CD4-positive, alpha-beta T cell treated with Interleukin-1 beta for 1 hour (primary cell): ENCODE measurements at places on chromosomes 7 and 10.

GRCh38 chr10:5070648-5071410, 23.4 kb upstream of the AKR1C3 start:
- DNase-seq = no peak

DNA sequence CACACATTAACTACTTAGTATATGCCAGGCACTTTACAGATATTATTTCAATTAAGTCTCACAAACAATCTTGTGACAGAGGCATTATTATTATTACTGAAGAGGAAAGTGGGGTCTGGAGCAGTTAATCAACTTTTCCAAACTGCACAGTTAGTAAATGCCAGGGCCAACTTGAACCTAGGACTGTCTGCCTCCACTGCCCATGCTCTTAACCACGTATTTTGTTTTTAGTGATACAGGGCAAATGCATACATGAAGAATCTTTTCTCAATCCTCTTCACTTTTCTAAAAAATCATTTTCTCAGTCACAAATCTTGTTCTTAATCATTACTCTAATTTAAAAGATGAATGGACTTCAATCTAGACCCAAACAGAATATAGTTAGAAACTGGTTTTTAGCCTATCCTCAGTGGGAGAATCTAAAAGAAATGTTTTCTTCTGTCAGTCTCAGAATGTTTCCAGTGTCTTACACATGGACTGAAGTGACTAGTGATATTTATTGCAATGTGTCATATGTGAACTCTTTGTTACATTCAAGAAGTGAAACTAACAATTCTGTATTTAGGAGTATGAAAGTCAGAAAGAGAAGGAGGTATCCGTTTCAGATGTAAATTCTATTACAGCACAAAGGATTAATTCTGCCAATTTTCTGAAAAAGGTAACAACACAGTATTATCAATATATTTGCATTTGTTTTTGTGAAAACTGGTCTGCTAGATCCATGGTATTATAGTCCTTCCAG, 55.5 kb upstream of the CCNJ start:
- no peak for DNase-seq

GRCh38 chr7:128391805-128392204, 18.0 kb downstream of the IMPDH1 start:
- DNase-seq = no peak

GRCh38 chr7:108468246-108468645, 12.0 kb upstream of the NRCAM start:
- DNase-seq = no peak

DNA sequence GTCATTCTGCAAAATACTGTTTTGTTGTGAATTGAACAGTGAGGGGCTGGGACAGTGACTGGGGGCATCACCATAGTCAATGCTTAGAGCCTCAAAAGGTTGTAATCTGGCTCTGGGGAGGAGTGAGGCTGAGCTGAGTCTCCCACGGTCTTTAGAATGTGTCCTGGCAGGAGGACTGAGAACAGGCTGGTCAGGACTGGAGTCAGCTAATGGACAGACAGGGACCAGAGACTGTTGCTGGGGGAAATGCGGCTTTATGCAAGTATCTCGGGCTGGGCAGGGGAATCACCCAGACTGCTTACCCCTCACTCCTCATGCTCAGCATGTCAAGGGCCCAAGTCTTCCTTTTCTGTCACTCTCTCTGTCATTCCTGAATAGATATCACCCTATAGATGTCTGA, 346.5 kb downstream of the TYW1 start:
- no peak for DNase-seq

- DNase-seq = no peak
Measured at GRCh38 chr7:127928852-127929251, 102.4 kb downstream of the LRRC4 start.

- no peak for DNase-seq
Measured at GRCh38 chr7:140295224-140295738, 103.0 kb downstream of the SLC37A3 start.

DNA sequence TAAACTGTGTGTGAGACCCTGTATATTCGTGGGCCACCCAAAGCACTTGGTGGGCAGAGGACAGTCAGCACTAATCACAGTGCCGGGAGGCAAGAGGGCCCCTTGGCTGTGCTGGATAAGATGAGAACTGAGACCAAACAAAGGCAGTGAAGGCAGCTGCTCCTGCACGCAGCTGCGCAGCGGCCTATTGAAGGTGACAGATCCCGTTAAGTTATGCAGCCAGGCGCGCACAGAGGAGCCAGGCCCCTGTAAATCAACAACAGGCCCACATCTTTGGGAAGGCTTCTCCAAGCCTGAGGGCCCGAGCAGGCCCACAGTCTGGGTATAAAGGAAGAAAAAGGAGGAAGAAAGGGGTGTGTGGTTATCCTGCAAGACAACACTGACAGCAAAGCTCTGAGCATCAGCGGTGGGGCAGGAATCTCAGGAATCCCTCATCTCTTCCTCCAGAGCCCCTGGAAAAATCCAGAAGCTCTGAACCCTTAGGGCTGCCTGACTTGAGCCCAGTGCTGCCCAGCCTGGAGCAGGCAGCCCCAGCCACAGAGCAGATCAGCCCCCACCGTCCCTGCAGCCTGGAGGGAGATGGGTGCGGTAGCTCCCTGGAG, 154.2 kb downstream of the ARHGAP12 start:
- no peak for DNase-seq

DNA sequence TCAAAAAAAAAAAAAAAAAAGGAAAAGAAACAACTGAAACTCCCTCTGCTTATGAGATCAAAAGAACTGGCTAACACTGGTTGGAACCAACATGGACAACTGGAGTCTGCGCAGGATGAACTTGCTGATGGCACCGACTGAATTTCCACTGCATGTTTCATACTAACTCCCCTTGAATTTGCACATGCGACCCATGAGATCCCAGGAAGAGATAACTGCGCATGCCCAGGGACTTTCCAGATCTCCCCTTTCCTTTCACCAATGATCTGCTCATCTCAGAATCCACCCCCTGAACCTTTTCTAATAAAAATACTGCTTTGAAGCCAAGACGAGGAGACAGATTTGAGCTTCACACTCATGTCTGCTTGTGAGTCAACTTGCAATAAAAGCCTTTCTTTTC, 20.7 kb downstream of the LBX1 start:
- no peak for DNase-seq

- DNase-seq = no peak
Measured at GRCh38 chr10:129386415-129387257, 80.4 kb upstream of the MGMT start.

DNA sequence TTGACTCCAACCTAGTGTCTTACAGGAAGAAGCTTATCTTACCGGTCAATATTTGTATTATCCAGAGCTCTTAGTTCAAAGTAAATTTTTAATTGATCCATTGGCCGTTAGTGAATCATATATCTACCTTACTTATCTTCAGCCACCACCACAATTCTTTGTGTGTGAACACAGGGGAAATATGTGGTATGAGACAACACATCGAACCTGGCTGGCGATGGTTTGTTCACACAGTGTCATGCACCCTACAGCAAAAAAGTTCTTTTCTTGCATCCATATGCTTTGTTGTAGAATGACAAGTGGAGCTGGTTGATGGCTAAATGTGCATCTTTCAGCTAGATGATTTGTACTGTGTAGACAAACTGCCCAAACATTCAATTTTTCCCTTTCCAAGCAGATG, 65.8 kb downstream of the ARID5B start:
- DNase-seq = no peak

DNA sequence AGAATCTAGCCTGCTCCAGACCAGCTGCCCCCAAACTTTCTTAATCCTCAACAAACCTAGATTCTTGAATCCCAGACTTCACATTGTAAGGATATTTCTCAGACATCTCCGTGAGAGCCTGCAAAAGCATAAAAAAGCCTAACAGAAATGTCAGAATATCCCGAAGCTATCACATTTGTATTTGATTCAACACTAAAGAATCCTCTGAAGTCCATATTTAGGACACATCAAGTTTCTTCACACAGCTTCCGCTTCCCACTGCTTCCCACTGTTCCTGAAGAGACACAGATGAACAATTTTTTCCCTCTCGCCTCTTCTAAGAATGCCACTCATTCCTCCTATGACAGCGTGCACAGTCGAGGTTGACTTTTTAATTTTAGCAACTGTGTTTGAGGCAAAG, 396.2 kb upstream of the IGFBP3 start:
- DNase-seq = no peak
